M059J (cell line): ENCODE measurements at places on chromosomes 7 and 10. TPM values are rescaled to one million over a fixed set of nuclear protein-coding genes. Genes with fewer than 3 reads are reported as not detected.
A peak's percentile ranks its signal among the peaks of the same experiment; 100 is the strongest.

The PON1 gene
- not detected in 2 replicates for total RNA-seq

The ZNF277 gene
- total RNA-seq = 17.6 and 20.6 TPM in 2 replicates

The OR2A7 gene
- 0.07 and 0.98 TPM in 2 replicates for total RNA-seq

GRCh38 chr7:115127399-115128021 is 205.6 kb downstream of the MDFIC start:
- no peak for DNase-seq

GRCh38 chr10:129840196-129840590 is 123.9 kb downstream of the EBF3 start:
- no peak for DNase-seq

DNA sequence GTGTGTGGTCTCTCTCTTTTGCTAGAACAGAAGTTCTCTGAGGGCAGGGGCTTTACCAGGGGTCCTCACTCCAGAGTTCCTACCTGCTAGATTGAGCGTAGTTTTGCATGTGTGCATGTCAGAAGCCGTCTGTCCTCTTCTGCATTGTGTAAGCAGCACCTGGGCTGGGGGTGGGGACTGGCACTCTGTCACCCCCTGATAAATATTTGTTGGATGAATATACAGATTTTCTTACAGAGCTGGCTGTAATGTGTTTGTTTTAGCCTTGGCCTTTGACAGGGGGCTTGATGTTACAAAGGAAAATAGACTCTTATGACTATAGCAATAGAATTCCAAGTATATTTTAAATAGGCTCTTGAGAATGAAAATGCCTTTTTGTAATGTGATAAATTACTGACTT is 46.6 kb downstream of the WDR37 start:
- no peak for DNase-seq

- no peak for DNase-seq
Measured at GRCh38 chr7:35797311-35797710, 3.5 kb upstream of the SEPTIN7 start.

- peak; percentile 20 for DNase-seq
Measured at GRCh38 chr7:101218236-101219125, 516 bp downstream of the ZNHIT1 start.

- DNase-seq = no peak
Measured at GRCh38 chr7:134789967-134790685, 10.7 kb downstream of the CALD1 start.

DNA sequence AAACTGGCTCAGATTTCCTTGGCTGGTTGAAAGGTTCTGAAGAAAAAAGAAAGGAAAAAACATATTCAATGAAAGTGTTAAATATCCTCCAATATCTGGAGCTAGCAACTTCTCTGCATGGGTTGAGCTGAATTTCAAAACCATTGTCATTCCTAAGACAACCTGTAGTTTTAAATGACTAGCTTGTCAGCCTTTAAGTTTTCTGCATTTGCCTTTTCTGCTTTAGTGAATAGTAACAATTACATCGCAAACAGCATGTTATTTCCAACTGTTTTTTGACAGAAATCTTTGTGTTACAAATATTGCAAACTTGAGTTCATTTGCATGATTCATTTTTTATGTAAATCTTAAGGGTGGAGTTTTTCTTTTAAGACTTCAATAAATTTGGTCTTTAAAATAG is 852.3 kb upstream of the CELF2 start:
- DNase-seq = no peak

- no peak for DNase-seq
Measured at GRCh38 chr10:11403116-11403515, 208.3 kb downstream of the USP6NL start.
